ENCODE measurements at places on chromosomes 13 and 19.
A peak's percentile ranks its signal among the peaks of the same experiment; 100 is the strongest.

- no peak for DNase-seq
Observed at GRCh38 chr13:99766641-99767045, 204.9 kb downstream of the ZIC5 start.

DNA sequence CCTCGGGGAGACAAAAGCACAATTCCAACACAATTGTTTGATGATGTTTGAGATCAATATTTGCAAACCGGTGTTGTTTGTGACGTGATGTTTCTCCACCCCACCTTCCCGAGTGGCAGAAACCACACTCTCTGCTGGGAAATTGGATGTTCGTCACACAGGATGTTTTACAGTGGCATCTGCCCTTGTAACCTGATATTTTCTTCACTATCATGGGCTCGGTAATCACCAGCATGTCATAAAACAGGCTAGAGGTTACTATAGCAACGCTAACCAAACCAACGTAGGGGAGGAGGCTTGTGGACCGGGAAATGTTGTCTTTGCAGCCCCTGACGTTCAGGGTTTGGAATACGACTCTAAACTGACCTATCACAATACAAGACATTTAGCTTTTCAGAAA is 454.5 kb downstream of the IRS2 start:
- DNase-seq: peak; percentile 90

DNA sequence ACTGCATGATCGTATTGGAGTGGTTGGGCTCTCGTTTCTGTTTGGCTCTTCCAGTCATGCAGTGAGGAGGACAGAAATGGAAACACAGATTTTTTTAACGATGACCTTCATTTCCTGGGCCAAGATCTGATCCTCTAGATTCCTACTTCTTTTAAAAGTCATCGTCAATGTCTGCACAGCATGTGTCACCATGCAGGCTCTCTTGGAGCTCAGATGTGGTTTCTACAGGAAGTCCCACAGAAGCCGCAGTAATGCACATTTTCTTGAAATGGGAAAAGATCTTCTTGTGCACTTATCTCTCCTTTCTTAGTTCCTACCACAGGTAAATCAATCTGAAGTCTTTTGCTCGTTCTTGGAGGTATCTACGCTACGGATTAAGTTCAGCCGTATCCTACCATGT is 626.9 kb downstream of the EFNB2 start:
- no peak for DNase-seq

GRCh38 chr13:102940143-102940542 is 94.3 kb downstream of the ERCC5 start:
- no peak for DNase-seq

DNA sequence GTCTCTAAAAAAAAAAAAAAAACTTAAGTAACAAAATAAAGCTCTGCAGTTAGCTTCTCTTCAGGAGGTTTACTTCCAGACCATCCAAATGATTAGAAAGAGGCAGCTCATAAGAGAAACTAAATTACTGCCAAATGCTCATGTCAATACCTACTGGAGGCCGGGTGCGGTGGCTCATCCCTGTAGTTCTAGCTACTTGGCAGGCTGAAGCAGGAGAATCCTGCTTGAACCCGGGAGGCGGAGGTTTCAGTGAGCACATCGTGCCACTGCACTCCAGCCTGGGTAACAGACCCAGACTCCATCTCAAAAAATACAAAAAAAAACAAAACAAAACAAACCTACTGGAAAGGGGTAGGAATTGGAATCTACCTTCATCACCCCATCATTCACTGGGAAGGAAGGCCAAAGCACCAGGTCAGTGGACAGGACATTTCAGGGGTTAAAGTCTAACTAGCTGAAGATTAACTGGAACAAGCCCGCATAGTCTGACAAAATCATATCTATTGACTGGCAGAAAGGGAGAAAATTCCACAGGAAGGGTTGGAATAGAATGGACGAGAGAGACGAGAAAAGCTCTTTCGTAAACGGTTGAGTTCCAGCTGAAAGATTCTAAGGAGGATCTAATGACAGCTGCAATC is 1.3 kb downstream of the ZFP14 start:
- no peak for DNase-seq

GRCh38 chr19:12912571-12912970 is 6.5 kb downstream of the SYCE2 start:
- DNase-seq: no peak

DNA sequence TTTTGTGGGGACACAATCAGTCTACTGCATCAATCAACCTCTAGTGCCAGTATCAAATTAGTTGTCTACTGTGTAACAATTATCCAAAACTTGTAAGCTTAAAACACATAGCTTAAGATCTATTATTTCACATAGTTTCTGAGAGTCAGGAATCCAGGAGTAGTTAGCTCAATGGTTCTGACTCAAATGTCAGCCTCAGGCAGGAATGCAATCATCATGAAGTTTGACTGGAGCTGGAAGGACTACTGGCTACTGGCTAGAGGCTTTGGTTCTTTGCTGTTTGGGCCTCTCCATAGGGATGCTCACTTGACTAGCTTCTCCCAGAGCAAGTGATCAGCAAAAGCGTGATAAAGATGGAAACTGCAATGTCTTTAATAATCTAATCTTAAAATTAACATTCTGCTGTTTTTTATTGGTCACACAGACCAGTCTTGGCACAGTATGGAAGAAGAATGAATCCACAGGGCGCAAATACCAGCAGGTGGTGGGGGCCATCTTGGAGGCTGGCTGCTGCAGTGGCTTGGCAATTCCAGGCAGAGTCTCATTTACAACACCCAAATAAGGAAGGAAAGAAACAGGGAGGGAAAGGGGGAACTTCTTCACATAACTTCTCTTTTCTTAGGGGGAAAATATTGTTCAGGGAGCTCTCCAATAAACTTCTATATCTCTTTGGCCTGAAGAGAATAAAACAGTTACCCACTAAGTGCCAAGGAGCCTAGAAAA is 15.7 kb downstream of the CAB39L start:
- no peak for DNase-seq

DNA sequence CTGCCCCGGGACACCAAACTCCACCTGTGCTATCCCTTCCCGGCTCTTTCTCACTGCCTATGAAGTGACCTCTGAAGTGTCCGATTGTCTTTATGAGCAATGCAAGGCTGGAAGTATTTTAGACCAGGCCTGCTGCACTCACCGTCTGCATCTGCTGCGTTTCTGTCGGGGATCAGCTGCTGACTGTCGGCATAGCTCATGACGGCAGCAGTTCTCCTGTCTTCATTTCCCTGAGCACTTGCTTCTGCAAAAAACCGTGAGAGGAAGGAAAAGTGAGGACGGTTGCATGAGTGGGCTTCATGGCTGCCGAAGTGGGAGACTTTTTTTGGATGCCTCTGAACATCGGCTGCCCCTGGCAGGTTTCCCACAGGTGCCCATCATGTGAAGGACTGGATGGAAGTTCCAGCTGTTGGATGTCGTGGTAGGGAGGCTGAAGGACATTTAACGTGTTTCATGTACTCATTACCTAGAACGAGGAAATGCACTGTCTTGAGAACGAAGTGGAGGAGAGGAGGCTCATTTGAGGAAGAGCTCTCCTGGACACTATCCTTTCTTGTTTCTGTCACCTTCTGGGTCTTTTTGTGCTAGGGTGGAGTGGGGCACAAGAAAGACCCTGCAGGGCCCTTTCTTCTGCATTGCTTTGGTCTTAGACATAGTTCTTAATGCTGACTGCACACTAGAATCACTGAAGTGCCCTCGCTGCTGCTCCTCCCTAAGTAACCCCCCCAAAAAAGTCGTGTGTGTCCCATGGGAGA is 94.7 kb downstream of the RNASEH2B start:
- DNase-seq: no peak

DNA sequence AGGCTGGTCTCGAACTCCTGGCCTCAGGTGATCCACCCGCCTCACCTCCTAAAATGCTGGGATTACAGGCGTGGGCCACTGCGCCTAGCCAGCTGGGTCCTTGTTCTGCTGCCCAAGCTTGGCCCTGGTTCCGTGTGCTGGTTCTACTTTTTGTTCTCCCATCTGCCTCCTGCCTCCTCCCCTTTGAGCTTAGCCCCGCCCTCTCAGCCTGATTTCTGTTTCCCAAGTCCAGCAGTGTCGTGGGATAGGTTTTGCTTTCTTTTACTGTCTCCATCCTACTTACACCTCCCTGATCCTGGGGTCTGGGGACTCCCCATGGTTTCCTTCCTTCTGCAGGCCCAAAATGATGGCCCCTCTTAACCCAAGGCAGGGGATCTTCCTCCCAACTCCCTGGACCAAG is 2.4 kb downstream of the BLOC1S3 start:
- no peak for DNase-seq

GRCh38 chr19:46821512-46822409 is 28.9 kb downstream of the AP2S1 start:
- DNase-seq: no peak

DNA sequence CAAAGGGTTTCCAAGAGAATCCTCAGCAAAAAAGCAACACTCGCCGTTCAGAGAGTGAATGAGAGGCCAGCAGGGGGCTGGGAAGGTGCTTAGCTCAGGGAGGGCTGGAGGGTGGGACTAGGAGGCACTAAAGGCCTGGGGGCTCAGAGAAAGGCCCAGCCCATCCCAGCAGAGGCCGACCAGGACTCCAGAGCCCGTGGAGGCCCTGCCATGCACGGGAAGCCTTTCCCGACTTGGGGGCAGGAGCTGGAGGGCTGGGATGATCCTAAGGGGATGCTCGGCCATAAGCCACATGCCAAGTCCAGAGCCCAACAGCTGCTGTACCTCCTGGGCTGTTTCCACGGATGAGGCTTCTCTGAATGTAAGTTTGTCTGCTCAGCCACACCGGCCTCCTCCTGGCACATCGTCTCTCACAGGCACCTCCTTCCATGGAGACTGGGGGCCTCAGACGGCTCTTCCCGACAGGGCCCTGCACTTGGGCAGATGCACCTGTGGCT is 19.5 kb downstream of the RASA3 start:
- no peak for DNase-seq

DNA sequence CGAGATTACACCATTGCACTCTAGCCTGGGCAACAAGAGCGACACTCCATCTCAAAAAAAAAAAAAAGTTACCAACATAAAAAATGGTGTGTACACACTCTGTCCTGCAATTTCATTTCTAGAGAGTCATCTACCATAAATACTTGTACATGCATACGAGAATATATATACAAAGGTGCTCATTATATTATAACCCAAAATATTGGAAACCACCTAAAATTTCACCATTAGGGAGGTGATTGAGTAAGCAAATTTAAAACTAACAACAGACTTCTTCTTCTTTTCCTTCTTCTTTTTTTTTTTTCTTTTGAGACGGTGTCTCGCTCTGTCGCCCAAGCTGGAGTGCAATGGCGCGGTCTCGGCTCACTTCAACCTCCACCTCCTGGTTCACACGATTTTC is 7.4 kb upstream of the C5AR1 start:
- no peak for DNase-seq

DNA sequence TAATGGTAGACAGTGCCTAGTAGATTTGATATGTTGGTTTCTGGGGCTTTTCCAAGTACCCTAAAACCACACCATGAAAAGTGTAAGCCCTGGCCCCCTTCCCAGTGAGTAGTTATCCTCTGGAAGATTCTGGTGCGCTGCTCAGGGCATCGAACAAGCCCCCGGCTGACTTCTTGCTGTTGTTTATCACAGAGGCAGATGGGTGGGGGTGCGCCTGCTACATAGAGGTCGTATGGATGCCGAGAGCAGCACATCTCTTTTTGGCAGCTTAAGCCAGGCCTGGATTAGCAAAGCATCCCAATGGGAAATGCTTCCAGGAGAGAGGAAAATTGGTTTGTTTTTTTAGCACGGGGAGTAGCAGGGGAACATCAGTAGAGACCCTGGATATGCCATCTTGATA is 26.3 kb upstream of the SPATA13 start:
- no peak for DNase-seq

- no peak for DNase-seq
Observed at GRCh38 chr13:35595181-35595580, 118.7 kb upstream of the MAB21L1 start.

DNA sequence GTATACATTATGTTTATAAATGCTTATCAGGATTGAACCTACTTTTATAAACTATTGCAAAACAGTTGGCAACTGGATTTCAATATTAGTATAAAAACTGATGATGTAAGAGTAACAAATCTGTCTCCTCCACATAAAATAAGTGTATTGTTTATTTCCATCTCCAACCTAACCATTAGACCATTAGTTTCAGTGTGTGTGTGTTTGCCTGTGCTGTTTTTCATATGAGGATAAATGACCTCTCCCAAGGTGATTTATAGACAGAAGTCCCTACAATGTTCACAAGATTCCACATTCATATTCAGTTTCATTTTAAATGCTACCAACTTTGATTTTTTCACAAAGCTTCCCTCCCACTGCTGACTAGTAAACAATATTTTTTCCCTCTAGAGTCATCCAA is 871.6 kb downstream of the PCDH9 start:
- DNase-seq: no peak

DNA sequence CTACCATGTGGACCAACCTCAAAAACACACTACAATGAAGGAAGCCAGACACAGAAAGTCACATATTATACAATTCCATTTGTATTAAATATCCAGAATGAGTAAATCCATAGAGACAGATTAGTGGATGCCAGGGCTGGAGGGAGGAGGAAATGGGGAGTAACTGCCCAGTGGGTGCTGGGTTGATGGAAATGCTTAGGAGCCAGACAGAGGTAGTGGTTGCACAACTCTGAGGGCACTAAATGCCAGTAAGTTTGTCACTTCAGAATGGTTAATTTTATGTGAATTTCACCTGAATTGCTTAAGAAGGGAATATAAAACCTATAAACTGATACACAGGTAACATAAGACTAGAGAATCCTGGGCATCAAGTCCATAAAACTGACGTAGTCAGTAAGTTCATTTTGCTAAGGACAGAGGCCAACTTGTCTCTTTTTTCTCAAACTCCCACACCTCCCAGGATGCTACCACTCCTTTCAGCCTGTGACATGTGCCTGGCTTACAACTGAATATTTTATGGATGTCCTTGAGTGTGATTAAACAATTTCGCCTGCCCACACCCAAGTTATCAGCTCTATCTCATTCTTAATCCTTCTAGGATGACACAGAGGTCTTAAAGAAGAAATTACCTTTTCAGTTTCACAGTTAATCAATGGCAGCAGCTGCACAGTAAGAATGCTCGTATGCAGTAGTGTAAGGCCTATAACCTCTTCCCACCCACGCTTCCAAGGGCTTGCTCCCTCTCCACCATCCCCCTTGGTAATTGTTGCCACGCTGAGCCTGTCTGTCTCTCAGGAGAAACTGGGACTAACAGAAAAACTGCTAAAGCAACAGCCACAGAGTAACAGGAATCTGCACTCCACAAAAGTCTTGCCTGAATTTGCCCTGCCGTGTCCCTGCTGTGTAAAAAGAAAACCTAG is 5.9 kb upstream of the MLNR start:
- no peak for DNase-seq

DNA sequence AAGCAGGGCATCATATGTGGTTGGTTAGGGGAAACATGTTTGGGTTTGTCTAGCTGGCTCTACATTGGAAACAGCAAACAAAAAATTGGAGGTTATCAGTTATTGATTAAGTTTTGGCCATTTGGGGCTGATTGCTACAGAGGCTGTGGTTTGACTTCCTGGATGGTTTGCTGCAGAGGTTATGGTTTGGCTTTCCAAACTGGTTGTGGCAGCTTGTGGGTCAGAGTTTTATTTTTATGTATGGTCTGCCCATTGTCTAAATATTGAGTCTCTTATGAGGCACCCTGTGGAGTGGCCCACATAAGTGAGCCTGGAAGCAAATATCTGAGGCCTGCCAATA is 261.6 kb downstream of the GPC5 start:
- DNase-seq: no peak

- peak; percentile 42 for DNase-seq
Observed at GRCh38 chr13:52162279-52163101, 3.1 kb upstream of the NEK3 start.

- DNase-seq: no peak
Observed at GRCh38 chr19:13758795-13759194, 5.5 kb upstream of the MRI1 start.
